Cardiac septum (tissue), 1 donor: ENCODE measurements at places on chromosomes 3 and 15.

GRCh38 chr3:151236736-151237135, 33.7 kb upstream of the GPR171 start:
- no peak for DNase-seq

DNA sequence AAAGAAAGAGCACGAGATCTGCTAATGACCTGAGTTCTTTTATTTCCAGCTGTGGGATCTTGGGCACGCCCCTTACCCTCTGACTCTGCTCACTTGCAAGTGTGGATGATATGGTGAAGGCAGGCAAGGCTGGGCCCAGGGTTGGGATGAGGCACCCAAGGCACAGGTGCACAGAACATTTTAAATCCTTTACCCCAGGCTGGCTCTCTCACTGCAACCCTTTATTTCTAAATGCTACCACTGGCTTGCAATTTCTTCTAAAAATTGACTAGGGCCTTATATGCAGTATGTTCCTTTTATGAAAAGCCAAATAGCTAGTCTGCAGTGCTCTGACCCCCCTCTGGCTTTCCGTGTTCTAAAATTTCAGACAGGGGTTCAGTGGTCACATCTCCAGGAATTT, 237.7 kb downstream of the VPS13C start:
- no peak for DNase-seq

DNA sequence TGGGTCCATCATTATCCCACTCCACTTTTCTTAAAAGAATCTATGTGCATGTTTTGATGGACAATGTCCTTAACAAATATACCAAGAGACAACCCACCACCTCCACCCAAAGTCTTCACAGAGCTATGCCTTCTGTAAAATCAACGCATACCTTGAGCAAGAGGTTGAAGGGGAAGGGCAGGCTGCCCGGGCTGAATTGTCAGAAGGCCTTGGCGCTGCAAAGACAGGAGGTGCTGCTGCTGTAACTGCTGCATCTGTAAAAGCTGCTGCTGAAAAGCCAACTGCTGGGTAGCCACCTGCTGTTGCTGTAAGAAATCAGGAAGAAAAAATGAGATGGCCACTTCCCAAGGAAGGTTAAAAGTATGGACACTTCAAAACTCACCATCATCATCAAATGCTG, 536.7 kb downstream of the FOXP1 start:
- no peak for DNase-seq

DNA sequence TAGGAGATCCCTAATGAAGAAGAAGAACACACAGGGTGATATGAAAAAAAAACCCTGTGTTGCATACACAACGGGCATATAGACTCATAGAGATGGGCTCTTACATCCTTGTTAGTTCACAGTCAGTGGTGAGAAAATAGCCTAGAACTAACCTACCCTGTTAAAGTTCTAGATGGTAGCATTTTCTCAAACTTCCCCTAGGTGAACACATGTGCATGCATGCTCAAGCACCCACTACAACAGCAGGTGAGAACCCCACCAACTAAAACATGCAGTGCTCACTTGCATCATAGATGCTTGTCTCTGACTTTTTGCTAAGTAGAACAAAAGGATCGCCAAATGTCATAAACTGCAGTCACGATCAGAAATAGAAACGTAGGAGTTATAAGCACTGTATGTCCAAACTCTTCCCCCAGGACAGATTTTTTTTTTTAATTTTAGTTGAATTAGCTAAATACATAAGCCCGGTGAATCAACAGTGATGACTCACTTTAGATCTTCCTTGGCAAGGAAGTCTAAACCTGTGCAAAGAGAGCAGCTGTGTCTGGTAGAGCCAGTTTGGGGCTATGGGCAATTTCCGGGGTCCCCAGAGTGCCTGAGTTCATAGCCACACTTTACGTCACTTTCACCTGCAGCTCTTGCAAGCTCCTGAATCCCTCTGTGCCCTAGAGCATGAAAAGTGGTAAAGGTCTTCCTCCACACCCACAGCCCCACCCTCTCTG, 96.2 kb upstream of the SEMA6D start:
- no peak for DNase-seq

DNA sequence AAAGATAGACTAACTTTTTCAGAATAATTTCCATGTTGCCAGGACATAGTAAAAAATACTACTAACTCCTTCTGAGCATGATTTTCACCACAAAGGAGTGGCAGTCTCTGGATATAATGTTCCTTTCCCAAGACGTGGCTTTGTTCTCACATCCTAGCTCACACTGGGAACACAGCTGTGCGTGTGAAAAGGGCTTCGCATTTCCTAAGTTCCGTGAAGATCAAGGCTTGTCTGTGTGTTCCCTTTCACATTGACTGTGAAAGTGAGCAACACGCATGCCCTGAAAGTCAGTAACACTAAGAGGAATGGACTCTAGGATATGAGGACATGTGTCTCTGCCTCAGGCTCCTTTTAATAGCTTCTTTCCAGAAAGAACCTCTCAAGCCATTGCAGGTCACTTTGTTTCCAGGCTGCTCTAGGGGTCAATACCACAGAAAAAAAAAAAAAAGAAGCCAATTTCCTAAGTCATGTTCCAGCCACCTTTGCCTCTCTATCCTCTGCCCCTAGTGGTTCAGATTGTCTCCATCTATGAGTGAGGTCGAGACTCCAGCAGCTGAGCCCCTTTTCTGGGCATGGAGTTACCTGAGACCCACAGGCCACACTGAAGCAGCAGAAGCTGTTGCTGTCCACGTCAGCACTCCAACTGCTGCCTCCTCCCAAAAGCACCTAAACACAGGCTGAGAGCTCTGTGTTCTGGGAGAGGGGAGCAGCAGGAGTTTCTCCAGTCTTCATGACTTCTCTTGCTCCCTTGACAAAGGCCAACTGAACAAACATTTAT, 355.9 kb downstream of the RSL24D1 start:
- DNase-seq, result no peak

- no peak for DNase-seq
Measured at GRCh38 chr3:27089645-27090044, 279.5 kb downstream of the NEK10 start.

GRCh38 chr3:182592747-182593146, 200.6 kb upstream of the ATP11B start:
- DNase-seq, result no peak

DNA sequence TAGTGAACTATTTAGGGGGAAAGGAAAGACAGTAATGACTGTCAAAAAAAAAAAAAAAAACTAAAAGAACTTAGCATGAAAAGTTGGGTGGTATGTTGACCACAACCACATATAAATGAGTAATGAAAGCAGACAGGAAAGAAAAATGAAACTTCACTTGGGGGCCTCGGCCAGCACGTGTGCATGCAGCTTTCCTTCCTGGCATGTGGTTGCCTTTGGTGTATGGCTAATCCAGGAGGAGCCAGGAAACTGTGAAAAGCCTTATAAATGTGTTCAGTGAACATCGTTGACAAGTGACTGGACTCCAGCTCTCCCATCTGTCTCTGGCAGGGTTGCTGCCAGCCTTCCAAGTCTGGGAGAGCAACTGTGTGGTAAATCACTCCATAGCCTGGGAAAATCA, 195.1 kb downstream of the DTWD1 start:
- DNase-seq, result no peak

- DNase-seq, result no peak
Measured at GRCh38 chr15:69957175-69957574, 140.5 kb downstream of the TLE3 start.

DNA sequence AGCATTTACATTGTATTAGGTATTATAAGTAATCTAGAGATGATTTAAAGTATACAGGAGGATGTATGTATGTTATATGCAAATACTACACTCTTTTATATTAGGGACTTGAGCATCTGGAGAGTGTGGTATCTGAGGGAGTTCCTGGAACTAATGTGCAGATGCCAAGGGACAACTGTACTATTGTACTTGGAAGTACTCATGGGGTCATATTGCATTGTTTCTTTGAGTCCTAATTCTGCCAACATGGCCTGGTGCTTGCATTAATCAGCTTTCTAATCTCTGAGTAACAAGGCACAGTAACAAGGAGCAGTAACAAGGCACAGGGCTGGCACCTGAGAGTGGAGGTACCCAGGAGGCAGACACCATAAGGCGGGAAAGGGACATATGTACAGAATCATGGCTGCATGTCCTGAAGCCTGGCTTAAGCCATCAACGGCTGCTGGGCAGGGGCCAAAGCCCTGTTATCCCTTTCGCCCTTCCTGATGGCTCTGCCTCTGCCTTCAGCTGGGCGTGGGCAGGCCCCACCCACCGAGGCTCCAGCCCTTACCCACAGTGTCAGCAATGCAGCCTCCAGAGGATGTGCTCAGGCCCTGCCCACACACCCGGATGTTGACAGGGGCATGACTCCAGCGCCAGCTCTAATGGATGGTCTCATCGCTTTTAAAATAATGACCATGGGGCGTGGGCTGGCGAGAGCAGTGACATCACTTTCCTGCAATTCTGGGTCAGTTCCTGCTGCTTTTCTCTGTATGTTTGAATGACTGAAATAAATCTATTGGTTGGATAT, 22.9 kb downstream of the CEMIP start:
- no peak for DNase-seq

- peak; percentile 80 for DNase-seq
Measured at GRCh38 chr3:194140520-194141414, 4.8 kb downstream of the HES1 start.

- DNase-seq, result no peak
Measured at GRCh38 chr15:59232476-59232875, 25.8 kb downstream of the LDHAL6B start.

DNA sequence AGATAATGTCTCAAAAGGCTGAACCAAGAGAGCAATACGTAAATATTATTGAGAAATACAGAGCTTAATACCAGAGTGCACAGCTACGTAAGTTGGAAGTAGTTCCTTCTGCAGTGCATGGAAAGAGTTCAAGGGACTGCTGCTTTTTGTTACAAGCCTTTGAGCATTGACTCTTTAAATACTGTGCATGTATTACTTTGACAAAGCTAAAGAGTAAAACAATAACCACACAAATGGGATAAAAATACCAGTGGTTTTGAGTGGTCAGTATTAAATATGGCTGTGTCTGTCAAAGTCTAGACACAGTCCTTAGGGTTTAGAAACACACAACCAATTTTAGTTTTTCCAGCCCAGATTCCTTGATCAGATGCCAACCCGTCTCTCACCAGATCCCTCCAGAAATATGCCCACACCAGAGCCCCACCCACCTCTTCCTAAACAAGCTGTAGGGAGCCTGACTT, 62.1 kb downstream of the SSR3 start:
- DNase-seq, result no peak

GRCh38 chr15:25892126-25892525, 29.0 kb upstream of the ATP10A start:
- no peak for DNase-seq

DNA sequence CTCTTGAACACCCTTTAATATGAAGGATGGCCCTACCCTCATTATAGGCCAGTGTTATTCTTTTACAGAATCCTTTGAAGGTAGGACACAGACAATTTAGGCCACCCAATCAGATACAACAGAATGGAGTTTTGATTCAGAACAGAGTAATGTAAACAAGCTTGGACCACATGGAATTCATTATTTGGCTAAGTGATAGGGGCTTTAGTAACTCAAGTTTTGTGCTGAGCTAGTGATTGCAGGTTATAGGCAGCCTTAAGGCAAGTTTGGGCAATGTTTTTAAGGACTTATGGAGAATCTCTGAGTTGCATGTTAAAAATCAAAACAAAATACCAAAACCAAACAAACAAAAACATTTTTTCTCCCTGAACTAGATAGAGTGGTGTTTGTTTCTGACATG, 312.1 kb upstream of the ROBO1 start:
- DNase-seq, result no peak

DNA sequence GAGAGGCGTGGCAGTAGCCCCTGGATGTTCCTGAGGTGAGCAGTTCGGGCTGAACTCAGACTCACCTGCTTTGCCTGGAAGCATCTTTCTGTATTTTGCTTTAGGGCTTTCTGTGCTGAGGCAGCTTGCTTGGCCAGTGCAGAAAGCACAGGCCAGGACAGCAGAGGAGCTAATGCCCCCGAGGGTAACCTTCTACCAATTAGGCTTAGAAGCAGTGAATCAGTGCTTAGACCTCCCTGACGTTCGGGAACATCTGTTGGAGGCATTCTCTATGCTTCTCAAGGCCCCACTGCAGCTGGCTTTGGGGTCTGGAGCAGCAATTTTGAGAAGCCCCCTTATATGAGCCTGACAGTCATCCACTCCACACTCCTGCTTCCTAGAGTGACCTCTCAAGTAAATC, 350.7 kb upstream of the PROK2 start:
- no peak for DNase-seq

- no peak for DNase-seq
Measured at GRCh38 chr15:34610354-34610753, 26.9 kb upstream of the GOLGA8B start.

- no peak for DNase-seq
Measured at GRCh38 chr3:15064299-15064834, 748 bp downstream of the MRPS25 start.

GRCh38 chr3:151230646-151231045, 27.6 kb upstream of the GPR171 start:
- DNase-seq, result no peak

- no peak for DNase-seq
Measured at GRCh38 chr3:197746801-197747237, 2.9 kb upstream of the FYTTD1 start.

DNA sequence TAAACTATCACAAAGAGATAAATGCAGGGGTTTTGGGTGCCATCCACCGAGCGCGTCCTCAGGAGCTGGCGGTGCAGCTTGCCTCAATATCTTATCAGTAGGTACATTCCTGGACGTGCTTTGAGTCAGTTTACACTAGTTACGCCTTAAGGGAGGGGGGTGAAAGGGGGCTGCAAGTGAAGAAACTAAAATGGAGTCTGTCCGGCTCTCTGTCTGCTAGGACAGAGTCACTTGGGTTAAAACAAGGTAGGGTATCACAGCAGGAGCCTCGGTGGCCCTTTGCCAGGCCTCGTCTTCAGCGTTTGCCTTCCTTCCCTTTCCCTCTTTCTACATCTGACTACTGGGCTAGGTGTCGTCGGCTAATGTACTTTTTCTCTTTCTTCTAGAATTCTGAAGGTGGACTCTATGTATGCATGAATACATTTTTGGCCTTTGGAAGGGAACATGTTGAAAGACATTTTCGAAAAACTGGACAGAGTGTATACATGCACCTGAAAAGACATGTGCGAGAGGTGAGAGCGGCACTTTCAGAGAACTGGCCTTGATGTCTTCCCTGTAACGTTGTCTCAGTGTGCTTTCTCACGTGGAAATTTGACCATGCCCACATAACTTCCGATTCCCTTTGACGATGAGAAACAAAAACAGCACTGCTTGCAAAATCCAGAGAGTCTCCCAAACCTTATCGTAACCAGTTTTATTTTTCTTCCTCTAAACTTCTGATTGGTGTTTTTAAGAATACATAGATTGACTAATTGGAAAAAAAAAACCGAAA, 28.8 kb downstream of the USP13 start:
- DNase-seq, result no peak

GRCh38 chr3:110767838-110768237, 303.8 kb upstream of the NECTIN3 start:
- no peak for DNase-seq
